Activated naive CD8-positive, alpha-beta T cell treated with anti-CD3 and anti-CD28 coated beads, Interleukin-2, amount 50 U/mL, for 24 hours (primary cell): ENCODE measurements at places on chromosomes 7 and 10.
A peak's percentile ranks its signal among the peaks of the same experiment; 100 is the strongest.

DNA sequence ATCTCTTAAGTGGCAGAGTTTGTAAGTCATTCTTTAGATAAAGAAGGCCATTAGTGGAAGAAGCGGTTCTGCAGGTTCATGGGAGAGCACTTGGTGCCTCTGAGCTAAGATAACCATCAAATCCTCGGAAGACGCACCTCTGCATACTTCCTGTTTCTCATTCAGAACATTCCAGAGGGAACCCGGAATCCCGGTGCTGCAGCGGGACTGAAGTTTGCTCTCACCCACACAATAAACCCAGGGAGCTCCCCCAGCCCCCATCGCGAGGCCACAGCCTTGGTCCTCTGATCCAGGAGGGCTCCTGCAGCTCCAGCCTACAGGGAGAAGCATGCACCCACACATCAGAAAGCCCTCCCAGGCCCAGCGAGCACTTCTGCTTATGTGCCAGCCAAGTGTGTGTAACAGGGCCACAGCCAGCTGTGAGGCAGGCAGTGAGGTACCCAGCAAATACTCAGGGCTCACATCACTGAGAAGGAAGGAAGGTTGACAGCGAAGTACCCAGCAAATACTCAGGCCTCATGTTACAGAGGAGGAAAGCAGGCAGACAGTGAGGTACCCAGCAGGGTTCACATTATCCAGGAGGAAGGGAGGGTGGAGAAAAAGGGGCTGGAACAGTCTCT is 142.4 kb downstream of the DIP2C start:
- H3K4me3 ChIP-seq = no peak overlapping the region
- H3K4me1 ChIP-seq = peaks cover 14% of the 10 kb centered on the region

DNA sequence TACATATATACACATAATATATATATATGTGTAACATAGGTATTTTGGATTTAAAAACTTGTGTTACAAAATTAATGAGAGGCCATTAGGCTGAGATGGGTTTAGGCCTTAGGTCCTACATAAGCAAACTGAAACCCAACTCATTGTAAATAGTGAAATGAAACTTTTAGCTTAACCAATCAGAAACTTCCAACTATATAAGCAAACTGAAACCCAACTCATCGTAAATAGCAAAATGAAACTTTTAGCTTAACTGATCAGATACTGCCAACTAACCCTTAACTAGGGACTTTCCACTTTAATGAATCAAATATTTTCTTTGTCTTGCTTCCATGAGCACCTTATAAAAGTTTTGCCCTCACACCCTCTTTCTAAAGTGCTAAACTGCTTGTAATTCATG is 17.3 kb upstream of the SAMD9L start:
- DNase-seq = no peak
- peaks cover 5% of the 10 kb centered on the region for H3K4me1 ChIP-seq
- no peak overlapping the region for H3K27ac ChIP-seq
- no peak overlapping the region for H3K4me3 ChIP-seq

- peaks cover 2% of the 10 kb centered on the region for H3K27me3 ChIP-seq
- H3K27ac ChIP-seq = peak overlapping the region; percentile 66
- DNase-seq = peak; percentile 49
- peaks cover 56% of the 10 kb centered on the region for H3K4me1 ChIP-seq
- peak overlapping the region; percentile 21 for H3K4me3 ChIP-seq
Measured at GRCh38 chr10:132326925-132327324, 5.1 kb upstream of the LRRC27 start.

GRCh38 chr10:13658264-13658663 is 71.5 kb downstream of the PRPF18 start:
- H3K4me3 ChIP-seq = no peak overlapping the region
- DNase-seq = no peak
- H3K36me3 ChIP-seq = no peaks in the 10 kb centered on the region
- no peaks in the 10 kb centered on the region for H3K27me3 ChIP-seq
